NCI-H82 (cell line): ENCODE measurements at places on chromosomes 2 and 18.

DNA sequence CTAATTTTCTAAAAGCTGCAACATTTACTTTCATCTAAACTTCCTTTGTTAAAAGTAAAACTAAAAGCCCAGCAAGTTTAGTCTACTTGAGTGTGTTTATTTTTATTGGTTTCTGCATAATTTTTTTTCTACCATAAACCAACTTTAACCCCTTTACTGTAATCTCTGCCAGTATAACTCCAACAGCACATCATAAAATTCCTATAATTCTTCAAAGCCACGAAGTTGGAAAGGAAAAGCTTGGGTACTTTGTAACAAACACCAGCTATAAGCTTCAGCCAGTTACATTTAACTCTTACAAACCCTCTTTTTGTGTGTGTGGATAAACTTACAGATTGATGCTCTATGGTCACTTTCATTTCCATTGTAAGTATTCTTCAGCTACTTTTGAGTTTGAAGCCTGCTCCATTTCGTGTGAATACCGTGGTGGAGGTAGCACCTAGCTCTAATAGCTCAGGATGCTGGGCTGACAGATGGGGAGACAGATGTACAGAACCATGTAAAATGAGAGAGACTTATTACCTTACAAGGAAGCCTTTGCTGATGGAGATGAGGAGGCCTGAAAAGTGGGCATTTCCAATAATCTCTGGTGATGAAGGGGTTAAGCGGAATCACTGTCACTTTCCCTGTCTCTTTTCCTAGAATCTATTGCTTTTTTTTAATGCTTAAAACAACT, 42.5 kb downstream of the ZEB2 start:
- DNase-seq = peak; percentile 60

DNA sequence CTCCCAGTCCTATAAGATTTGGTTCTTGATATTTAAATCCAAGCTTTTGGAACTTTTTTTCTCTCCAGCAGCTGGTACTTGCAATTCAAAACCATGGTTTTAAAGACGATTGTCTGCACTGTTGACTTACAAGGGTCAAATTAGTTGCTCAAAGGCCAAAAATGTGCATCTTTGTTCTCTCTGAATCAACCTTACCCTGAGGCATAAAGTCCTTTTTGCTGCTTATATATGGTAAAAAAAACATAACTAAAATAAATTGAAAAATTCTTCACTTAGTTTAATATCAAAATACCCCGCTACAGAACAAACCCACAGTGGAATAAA, 592.7 kb downstream of the XIRP2 start:
- no peak for DNase-seq

- no peak for DNase-seq
These were observed 517.2 kb downstream of the SUCLG1 start for GRCh38 chr2:83941886-83942285.

DNA sequence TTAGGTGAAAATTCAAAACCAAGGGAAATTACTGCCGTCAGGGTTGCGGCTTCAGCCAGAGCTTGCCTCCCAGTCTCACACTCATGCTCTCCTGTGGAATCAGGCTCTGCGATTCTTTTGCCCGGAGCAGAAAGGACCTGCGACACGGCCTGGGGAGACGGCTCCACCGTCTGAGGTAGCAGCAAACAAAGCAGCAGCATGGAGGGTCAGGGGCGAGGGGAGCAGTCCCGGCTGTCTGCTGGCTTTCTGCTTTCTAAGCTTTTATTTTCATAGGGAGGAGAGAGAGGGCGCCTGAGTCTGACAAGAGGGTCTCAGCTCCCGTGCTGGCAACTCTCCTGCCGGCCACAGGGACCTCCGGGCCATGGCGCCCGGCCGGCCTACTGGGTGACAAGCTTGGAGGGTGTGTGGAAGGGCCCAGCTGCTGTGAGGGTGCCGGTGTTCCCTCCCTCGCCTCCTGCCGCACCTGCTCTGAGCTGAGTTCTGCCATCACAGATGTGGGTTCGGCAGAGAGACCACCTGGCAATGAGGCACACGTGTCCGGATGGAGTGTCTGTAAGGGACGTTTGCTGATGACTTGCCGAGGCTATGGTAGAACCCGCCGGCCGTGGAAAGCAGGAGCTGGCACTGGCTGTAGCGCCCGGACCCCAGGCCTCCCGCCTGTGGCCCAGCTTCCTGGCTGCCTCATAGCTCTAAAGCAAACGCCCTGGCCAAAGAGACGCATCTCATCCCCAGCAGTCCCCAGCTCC, 66.2 kb upstream of the CTDP1 start:
- DNase-seq = no peak

DNA sequence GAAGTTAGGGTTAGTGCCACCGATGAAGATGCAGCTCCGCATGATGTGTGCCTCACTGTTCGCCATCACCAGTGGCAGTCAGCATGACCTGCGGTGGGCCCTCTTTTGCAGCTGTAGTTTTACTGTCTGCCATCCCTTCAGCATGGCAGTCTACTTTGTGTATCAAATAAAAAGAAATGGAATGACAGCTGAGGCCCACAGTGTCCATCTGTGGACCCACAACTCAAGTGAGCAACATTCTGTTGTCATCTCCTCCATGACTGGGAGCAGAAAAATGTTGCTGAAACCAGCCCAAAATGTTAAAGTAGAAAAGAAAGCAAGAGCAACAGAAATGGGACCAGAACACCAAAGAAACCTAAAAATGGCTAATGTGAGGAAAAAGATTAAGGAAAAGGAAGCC, 128.7 kb downstream of the MEP1B start:
- no peak for DNase-seq

GRCh38 chr2:53786352-53786704, 425 bp downstream of the ASB3 start:
- peak; percentile 57 for DNase-seq

GRCh38 chr2:181317511-181317910, 139.7 kb upstream of the ITGA4 start:
- DNase-seq = no peak

- DNase-seq = no peak
These were observed 47.6 kb upstream of the SH3RF3 start for GRCh38 chr2:109081374-109081773.

DNA sequence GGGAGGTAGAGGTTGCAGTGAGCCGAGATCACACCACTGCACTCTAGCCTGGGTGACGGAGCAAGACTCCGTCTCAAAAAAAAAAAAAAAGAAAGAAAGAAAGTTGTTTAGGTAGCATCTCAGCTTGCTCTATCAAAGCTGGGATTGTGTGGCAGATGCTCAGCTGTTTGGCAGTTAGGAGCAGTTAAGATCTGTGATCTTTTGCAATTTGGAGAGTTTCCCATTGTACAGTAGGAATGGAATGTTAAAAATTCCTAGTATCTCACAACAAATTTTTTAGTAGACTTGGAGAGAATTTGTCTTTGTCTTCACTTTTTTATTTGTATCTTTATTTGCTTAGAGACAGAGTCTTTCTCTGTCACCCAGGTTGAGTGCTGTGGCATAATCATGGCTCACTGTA, 122.9 kb upstream of the UNC80 start:
- no peak for DNase-seq

GRCh38 chr18:79912994-79913831, 38.2 kb downstream of the SLC66A2 start:
- no peak for DNase-seq

DNA sequence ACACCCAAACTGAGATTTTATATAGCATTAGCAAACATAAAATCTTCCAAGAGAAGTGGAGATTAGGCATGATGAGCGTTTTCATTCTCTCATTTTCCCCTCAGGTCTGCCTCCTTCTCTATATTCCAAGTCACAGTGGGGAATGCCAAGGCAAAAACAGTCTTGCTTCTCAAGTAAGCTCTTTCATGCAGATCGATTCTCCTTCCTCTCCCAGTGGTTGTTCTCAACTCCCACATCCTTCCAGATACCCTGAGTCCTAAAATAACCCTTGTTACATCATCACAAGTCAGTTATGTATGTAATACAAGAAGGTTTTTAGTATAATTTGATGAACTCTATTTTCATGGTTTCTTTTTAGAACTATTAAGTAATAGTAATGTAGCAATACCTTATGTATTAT, 150.6 kb downstream of the TXNL1 start:
- no peak for DNase-seq

DNA sequence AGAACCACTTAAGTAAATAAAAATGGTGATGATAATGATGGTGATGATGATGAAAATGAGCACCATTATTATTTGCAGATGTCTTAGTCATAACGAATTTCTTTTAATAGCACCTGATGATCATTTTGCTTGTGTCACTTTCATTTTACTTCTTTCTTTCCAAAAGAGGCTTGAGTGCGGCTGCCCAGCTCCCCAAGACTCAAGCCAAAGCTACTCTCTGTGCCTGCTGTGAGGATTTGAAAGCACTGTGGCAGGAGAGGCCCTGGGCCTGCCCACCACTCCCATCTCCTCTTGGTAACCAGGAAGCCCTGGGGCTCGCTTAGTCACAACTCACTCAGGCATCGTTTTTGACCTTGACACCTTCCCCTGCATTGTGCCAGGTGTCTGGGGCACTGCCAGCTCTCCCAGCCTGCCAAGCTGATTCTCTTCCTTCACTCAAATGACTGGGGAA, 41.2 kb downstream of the RPL37A start:
- no peak for DNase-seq

GRCh38 chr18:50638884-50639420, 79.1 kb downstream of the MAPK4 start:
- no peak for DNase-seq

DNA sequence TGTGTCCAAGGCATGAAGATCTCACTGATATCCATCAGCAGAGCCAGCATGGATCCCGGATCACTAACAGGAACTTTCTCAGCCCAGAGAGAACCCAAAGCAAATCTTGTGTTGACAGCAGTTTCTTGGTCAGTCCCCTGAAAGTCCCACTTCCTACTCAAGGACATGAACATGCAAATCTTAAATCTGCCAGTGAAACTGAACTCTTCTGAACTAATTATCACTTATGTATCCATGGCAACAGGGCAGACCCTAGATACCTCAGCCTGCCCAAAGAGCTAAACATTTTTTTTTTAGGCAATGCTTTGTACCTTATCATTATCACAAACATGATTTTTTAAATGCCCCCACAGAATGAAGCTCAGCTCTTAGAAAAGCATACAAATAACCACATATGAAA, 127.8 kb upstream of the DDX18 start:
- DNase-seq = no peak

GRCh38 chr2:172672114-172672513, 63.5 kb upstream of the RAPGEF4 start:
- DNase-seq = no peak

- peak; percentile 47 for DNase-seq
These were observed 26.3 kb downstream of the ATP8B1 start for GRCh38 chr18:57776767-57777166.

DNA sequence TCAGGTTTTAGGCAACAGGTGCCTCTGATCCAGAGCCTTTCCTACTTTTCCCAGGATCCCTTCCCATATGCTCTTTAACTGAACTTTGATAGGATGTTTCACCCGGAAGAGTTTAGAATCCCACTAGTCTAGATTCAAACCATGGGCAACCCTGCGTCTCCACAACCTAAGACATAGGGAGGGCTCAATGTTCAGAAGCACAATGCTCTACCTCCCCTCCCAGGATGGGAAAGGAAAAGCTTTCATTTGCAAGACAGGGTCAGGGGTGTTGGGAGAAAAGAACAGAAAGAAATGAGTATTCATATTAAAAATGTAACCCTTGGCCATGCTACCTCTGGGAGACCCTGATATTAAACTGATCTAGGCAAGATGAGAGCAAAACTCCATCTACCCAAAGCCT, 230.4 kb downstream of the MREG start:
- no peak for DNase-seq

- DNase-seq = no peak
These were observed 90.3 kb downstream of the COL6A3 start for GRCh38 chr2:237323656-237324055.

DNA sequence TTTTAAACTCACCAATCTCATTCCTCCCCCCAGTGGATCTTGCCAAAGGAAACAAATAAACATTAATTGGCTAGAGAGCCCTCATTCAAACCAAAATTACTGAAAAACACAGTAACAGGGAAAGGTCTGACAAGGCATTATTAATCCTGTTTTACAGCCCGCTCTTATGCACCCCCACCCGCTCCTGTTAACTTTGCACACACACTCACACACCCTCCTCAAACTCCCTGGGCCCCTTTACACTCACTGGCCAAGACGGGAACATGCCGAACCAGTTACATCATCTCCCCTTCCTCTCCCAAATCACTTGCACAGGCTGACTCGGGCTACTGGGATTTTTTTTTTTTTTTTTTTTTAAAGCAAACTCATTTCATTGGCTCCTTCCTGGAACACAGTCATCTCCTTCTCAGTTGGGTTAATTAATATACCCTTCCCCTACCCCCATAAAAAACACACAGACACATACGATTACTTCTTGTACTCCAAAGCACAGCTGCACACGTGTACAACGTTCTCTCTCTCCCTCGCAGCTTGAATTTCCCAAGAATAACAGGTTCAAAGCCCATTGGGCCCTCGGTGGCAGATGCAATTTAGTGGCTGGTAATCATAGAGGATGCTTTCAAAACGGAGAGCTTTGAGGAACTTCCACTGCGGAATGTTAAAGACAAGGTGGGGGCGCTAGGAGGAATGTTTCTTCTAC, 31.8 kb downstream of the KLF7 start:
- DNase-seq = peak; percentile 92

DNA sequence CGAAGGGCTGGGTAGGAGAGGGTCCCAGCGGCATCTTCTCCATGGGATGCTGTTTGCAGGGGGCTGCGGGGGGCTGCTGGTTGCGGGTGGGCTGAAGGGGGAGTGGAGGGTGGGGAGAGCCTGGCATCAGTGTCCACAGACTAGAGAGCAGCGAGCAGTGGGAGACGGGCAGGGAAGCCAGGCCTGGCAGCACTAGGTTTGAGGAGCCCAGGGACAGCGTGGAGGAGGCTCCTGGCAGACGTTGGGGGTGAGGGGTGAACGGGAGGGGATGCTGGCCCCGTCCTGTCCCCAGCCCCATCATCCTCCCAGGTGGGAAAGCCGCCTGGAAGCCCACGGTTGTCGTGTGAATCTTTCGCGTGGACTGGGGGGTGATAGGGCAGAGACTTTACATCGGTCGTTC, 48.2 kb upstream of the TFCP2L1 start:
- no peak for DNase-seq

DNA sequence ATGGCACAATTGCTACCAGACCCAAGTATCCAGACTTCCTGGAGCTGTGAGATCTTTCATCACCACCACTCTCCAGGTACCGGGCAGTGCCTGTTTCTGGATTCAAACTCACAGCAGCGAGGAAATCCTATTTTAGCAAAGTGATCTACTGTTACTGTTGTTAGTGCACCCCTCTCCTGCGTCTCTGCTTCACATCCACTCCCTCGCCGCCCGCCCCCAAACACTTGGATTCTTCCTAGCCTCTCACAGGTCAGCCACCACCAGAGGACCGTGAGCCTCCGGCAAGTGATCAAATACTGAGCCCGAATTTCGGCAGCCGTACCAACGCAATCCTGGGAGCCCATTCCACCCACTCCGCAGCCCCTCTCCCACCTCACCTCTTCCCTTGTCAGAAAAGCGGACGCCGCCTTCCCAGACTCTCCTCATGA, 519 bp downstream of the METTL4 start:
- DNase-seq = peak; percentile 79

- no peak for DNase-seq
These were observed 369.7 kb downstream of the INSIG2 start for GRCh38 chr2:118457951-118458350.

DNA sequence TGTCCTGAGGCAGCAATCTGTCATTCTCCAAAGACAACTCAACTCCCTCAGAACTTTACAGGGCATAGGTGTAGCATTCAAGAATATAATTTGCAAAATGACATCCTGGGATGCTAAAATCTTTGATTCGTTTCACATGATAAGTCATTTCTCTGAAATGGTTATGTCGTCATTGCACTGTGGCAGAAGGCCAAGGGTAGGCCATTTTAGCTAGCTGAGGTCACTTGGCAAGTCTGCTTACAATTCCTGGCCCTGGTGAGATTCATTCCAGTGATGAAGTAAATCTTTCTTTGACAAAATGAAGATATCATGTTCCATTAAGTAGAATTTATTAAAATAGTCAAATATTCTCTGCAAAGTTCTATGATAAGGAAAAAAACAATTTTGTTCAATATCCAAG, 1410.3 kb upstream of the LRRTM1 start:
- DNase-seq = no peak
